ENCODE measurements at places on chromosomes 2 and 18. TPM values are rescaled to one million over a fixed set of nuclear protein-coding genes. Genes with fewer than 3 reads are reported as not detected.

CD8B gene
- total RNA-seq = not detected

EVA1A gene
- 82.8 TPM for total RNA-seq

CXCR4 gene
- total RNA-seq = 1.6 TPM

UPP2 gene
- total RNA-seq = not detected

MC4R gene
- total RNA-seq = not detected

CPS1 gene
- total RNA-seq = 38.4 TPM

RESP18 gene
- not detected for total RNA-seq

- no peak for DNase-seq
These were observed 1689.1 kb upstream of the TMEFF2 start for GRCh38 chr2:193883820-193884219.

- DNase-seq = no peak
These were observed 42.1 kb upstream of the TAF1B start for GRCh38 chr2:9800975-9801726.

- no peak for DNase-seq
These were observed 1099.0 kb upstream of the LRRTM1 start for GRCh38 chr2:81403508-81403907.

DNA sequence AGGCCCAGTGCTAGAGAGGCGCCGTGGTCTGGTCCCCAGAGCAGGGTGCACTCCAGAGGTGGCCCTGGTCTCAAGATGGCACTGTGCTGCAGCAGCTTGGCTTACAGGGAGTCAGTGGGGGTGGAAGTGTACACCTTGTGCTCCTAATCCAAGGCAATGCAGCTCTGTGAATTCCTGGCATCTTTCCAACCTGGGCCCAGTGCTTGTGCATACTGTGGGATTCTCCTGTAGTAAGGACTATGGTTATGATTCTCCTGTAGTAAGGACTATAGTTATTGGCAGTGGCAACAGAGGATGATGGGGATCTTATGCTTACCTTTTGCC lies 616.7 kb upstream of the REG3G start:
- no peak for DNase-seq

DNA sequence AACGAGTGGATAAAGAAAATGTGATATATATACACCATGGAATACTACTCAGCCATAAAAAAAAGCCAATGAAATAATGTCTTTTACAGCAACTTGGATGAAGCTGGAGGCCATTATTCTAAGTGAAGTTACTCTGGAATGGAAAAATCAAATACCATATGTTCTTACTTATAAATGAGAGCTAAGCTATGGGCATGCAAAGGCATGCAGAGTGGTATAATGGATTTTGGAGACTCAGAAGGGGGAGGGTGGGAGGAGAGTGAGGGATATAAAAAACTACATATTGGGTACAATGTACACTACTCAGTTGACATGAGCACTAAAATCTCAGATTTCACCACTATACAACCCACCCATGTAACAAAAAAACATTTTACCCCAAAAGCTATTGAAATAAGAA lies 1.7 kb upstream of the MSGN1 start:
- no peak for DNase-seq

GRCh38 chr2:219662566-219662965 lies 35.1 kb downstream of the SLC4A3 start:
- DNase-seq = peak; percentile 83

- DNase-seq = peak; percentile 94
These were observed 81.2 kb downstream of the GATA6 start for GRCh38 chr18:22250591-22250996.

GRCh38 chr2:176002688-176003210 lies 682 bp upstream of the LNPK start:
- DNase-seq = peak; percentile 19

DNA sequence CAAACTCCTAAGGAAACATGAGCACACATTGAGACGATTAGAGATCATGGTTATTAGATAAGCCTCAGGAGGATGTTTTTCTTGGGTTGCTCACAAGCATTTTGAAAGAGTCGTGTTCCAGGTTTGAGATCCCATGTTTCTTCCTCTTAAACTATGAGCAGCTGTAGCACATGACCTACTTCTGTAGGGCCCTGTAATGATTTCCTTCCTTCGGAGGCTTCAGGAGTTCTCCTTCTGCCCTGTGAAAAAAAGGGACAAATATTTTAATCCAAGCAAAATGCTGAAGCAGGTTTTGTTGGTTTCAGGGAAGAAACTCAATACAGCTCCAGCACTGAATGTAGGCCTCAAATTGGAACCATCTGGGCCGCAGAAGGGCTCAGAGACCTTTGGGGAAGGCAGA lies 82.6 kb downstream of the POU3F3 start:
- DNase-seq = no peak

All from renal cortical epithelial cell (primary cell).